ENCODE measurements at places on chromosomes 2 and 18.

DNA sequence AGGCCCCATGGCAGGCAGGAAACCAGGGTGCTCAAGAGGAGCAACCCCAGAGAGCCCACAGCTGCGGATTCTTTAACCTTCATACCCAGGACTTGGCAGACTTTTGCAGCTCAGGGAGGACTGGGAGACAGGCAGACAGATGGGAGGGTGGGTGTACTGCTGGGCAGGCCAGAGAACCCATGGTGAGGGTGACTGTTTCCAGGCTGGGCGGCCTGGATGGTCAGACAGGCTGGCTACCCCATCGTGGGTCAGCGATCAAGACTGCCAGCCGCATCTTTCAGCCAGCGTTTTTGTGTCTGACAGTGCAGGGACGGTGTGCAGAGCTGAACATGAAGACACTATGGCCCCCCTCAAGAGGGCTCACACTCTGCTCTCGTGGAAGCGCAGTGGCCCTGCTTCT, 82.2 kb downstream of the MARCO start:
- no peak for DNase-seq

GRCh38 chr18:10234912-10235660, 219.3 kb upstream of the APCDD1 start:
- no peak for DNase-seq

GRCh38 chr18:37243741-37244140, 321.9 kb downstream of the CELF4 start:
- no peak for DNase-seq

DNA sequence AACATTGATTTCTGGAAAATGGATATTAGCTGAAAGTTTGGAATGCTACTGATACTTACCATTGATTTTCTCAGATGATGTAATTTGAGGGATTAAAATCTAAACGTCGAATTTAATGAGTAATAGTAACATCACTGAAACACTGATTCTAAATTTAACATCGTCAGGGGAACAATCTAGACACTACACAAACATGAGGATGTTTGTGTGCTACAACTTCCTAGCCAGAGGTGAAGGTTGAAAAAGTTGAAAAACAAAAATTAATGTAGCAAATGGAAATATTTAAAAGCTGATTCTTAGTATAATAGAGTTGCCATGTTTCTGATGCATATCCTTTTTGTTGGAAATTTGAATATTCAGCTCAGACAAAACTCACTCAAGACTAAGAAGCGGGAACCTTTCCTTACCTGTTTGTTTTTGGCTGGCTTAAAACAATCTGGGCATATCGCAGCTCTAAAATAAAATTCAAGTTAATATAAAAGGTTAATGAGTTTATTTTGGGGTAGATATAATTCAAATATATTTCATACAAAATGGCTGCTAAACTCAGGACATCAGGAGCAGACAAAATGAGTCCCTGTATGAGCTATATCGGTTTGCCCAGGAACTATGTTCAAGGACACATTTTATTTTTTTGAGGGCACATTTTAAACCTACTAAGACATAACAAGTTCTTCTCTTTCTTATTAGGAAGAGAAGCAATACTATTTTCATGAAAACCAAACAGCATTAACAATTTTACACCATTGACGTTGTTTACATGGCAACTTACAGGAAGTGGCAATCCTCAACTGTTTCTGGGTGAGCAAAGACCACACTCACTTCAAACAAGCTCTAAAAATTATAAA, 52.6 kb upstream of the PEX13 start:
- DNase-seq: no peak

DNA sequence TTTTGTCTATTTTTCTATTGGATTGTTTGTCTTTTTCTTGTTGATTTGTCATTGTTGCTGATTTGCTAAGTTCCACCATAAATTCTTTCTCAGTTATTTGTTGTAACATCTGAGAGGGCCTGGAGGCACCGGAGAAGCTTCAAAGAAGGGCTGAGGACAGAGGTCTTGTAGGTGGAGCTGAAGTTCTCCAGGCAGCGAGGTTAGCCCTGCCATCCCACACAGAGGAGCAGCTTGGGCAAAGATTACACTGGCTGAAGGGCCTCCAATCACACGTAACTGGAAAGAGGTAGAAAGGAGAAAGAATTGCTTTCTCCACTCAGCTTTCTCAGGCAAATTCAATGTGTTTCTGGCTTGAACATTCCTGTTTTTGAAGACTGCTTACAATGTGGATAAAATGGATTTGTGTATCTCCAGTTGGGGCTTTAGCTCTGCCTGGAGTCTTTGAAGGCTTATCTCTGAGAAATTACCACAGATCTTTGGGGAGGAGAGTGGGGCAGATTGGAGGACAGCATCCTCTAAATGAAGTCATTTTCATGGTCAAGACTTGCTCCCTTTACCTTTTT, 21.1 kb upstream of the EMILIN2 start:
- no peak for DNase-seq

GRCh38 chr2:105368759-105369408, 30.0 kb downstream of the FHL2 start:
- DNase-seq: no peak

DNA sequence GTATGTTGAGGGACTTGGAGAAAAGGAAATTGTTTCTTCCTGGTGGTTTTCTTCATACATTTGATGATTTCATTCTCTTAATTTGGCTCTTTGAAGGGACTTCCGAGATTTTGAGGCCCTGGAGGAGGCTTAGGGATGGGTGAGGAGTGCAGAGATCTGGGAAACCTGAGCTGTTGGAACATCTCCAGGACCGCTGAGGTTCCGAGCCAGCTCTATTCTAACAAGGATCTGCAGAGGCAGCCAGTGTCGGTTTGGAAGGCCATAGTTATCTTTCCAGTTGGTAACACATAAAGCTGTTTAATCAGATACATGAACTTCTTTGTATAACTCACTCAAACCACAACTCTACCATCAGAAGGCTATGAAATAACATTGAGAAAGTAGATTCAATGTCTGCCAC, 70.3 kb upstream of the UPP2 start:
- DNase-seq: no peak

DNA sequence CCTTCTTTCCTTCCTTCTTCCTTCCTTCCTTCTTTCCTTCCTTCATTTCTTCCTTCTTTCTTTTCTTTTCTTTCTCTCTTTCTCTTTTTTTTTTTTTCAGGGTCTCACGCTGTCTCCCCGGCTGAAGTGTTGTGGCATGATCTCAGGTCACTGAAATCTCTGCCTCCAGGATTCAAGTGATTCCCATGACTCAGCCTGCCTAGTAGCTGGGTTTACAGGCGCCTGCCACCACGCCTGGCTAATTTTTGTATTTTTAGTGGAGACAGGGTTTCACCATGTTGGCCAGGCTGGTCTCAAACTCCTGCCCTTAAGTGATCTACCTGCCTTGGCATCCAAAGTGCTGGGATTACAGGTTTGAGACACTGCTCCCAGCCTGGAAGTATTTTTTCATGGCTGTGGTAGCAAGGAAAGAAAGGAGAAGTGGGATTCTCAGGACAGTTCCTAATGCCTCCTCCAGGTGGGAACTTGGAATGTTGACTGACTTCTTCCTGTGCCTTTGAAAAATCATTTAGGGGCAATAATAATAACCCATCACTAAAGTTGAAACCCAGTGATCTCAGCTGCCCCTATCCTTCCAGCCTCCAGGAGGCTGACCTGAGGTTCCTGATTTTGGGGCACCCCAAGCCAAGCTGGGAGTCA, 89.3 kb upstream of the CELF4 start:
- DNase-seq: no peak

DNA sequence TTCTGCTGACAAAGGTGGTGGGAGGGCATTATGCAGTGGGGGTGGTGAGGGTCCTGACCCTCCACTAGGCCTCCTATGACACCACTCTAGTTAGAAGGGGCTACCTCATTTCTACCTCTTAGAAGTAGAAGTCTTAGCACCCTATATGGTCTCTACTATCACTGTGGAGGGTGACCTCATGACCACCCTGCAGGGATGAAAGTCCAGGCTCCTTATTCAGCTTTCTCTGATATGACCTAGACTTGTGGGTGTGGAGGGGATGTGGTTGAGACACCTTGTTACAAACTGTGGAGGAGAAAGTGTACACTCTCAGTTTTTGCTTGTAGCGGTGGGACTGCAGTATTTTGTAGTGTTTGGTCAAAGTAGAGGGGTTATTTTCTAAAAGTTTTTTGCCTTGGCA, 18.6 kb downstream of the TMEM182 start:
- no peak for DNase-seq

DNA sequence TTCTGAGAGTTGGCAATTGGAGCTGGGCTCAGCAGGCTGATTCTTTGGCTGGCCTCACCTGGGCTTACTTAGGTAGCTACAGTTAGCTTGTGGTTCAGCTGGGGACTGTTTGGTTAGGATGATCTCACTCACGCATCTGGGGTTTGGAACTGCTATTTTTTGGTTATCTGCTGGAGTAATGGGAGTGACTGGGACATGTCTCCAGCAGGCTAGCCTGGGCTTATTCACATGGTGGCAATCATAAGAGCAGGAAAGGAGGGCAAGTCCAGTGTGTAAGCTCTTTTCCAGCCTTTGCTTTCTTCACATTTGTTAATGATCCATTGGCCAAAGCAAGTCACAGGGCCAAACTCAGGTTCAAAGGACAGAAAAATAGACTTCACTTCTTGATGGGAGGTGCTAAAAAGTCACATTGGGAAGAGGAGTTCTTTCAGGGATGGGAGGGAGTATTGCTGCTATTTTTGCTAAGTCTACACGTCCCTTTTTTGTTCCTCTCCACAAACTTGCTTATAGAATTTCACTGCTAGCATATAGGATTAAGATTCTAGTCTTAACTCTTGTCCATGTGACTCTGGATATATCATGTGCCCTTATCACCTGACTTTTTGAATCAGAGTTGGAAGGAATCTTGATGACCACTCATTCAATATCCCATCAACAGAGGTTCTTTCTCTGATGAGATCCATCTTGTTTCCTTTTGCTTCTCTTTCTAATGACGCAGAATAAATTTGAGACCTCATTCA, 174.0 kb downstream of the ZFP36L2 start:
- no peak for DNase-seq

DNA sequence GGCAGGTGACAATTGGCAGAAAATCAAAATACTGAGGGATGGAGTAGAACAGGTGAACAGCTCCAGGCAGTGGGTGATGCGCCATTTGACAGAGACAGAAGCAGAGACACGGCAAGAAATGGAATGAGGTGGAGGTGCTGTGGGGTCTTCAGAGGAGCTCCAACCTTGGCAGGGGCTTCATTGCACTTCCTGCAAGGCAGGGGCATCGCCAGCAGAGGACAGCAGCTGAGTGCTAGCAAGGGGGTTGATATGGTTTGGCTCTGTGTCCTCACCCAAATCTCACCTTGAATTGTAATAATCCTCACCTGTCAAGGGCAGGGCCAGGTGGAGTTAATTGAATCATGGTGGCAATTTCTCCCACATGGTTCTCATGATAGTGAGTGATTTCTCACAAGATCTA, 42.8 kb downstream of the CCDC68 start:
- no peak for DNase-seq

GRCh38 chr2:191501561-191502168, 176.3 kb upstream of the NABP1 start:
- DNase-seq: no peak

GRCh38 chr2:126676221-126677175, 20.5 kb downstream of the GYPC start:
- DNase-seq: no peak

DNA sequence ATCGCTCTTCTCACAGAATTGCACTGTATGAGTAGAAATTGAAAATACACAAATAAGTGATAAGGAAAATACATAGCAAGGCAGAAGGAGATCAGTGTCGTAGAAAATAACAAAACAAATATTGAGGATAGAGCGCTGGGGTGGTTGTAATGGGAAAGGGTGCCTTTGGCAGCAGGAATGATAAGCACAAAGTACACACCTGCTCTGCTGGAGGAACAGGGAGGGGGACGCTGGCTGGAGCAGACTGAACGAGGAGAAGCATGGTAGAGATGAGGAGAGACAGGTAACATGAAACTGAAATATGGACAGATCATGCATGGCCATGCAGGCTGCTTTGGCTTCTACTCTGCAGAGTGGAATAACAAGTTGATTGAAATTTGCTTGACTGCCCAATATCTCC, 181.2 kb upstream of the FSHR start:
- no peak for DNase-seq

GRCh38 chr2:55014962-55015939, 35.0 kb downstream of the RTN4 start:
- peak; percentile 73 for DNase-seq

DNA sequence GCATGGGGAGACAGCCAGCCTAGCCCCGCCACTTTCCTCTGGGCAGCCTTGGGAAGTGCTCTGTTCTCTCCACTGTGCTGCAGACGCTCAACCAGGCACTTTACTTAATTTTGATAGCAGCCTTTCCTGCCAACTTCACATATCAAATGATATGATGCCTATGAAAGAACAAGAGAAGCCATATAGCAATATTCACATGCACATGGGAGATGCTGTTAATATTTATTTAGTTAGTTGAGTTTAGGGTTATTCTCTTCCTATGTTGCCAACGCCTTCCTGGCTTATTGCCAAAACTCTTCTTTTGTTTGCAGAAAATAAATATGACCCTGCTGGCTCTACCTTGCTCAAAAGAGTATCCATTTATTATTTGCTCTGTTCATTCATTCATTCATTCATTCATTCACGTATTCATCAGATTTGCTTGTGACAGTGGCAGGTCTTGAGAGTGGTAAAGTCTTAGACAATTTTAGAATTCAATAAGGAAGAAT, 99.3 kb downstream of the GATA6 start:
- DNase-seq: no peak

GRCh38 chr2:241314226-241315092, 1.0 kb downstream of the HDLBP start:
- DNase-seq: peak; percentile 75

DNA sequence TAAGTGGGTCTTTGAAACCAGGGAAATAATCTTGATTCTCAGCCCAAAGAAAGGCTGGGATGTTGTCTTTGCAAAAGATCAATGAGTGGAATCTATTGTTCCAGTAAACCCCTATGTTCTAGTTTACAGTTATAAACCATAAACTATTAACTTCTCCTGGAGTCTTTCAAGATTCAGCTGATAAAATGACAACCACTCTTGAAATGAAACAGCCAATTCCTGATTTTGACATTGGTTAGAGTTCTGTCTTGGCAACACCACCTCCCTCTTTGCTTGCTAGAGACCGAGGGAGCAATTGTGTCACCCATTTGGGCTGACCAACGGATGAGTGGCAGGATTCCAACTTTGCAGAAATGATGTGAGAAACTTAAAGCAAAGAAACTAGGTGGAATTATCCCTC, 746.9 kb downstream of the SLC4A3 start:
- DNase-seq: no peak

DNA sequence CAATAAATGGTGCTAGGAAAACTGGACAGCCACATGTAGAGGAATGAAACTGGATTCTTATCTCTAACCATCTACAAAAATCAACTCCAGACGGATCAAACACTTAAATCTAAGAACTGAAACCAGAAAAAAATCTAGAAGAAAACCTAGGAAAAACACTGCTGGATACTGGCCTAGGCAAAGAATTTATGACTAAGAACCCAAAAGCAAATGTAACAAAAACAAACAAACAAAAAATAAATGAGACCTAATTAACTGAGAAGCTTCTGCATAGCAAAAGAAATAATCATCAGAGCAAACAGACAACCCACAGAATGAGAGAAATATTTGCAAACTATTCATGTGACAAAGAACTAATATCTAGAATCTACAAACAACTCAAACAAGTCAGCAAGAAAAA, 314.0 kb upstream of the REV1 start:
- no peak for DNase-seq

GRCh38 chr2:19048593-19049266, 309.7 kb downstream of the OSR1 start:
- DNase-seq: no peak

GRCh38 chr2:128196471-128196931, 105.5 kb downstream of the UGGT1 start:
- no peak for DNase-seq

GRCh38 chr2:105929516-105929915, 184.8 kb downstream of the NCK2 start:
- no peak for DNase-seq
